ENCODE measurements at places on chromosomes 2 and 18. TPM values are rescaled to one million over a fixed set of nuclear protein-coding genes. Genes with fewer than 3 reads are reported as not detected.

DNA sequence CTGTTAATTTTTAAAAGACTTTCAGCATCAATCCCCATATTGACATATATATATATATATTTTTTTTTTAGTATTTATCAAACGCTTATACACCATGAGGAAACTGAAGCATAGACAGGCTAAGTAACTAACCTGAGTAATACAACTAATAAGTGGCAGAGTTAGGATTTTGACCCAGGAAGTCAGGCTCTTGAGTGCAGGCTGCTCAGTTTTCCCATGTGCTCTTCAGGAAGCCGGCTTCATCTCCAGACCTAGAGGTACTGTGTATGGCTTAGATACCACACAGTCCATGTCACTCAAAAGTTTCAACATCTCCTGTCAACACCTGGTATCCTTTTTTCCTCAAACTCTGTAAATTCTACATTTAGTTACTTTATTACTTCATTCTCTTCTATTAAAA lies 841.7 kb upstream of the ACVR2A start:
- DNase-seq = no peak

DNA sequence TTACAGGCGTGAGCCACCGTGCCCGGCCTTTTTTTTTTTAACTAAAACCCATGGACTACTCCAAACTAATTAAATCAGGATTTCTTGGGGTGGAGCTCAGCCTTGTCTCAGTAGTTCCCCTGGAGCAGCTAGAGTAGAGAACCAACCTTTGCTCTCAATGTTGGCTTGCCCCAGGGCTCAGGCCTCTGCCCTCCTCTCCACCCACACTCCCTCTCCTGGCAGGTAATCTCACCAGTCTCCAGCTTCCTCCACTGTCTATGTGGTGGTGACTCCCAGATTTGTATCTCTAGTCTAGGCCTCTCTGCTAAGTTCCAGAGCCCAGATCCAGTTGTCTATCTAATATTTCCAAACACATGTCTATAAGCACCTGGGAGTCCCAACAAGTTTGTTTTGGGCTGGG lies 9.6 kb upstream of the MTA3 start:
- peak; percentile 82 for DNase-seq

GRCh38 chr18:76707534-76707933 lies 114.8 kb upstream of the ZNF236 start:
- no peak for DNase-seq

DNA sequence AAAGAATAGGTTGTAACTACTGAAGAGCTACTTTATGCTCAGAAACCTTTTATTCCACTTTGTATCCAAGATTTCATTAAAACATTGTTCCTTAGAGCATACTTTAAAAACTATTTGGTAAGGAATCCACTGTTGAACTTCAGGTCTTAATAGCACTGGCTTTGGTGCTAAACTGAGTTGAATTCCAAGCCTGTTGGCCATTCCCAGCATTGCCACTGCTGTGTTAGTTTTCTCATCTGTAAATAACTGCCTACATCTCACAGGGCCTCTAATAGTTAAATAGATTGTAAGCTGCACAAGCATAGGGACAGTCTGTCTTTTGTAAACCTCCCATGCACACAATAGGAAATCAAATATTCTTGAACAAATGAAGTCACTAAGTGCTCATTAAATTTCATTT lies 86.6 kb downstream of the ORC4 start:
- no peak for DNase-seq

DNA sequence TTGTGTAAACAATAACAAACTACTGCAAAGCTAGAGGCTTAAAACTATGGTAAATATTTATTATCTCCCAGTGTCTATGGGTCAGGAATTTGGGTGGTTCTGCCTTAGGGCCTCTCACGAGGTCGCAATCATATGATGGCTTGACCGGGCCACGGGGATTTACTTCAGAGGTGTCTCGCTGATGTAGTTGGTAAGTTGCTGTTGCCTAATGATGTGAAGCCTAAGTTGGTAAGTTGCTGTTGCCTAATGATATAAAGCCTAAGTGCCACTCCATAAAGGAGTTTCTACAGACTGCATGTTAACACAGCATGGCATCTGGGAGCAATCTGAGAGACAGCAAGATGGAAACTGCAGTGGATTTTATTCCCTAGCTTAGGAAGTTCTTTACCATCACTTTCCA lies 35.8 kb downstream of the FMNL2 start:
- DNase-seq = no peak

DNA sequence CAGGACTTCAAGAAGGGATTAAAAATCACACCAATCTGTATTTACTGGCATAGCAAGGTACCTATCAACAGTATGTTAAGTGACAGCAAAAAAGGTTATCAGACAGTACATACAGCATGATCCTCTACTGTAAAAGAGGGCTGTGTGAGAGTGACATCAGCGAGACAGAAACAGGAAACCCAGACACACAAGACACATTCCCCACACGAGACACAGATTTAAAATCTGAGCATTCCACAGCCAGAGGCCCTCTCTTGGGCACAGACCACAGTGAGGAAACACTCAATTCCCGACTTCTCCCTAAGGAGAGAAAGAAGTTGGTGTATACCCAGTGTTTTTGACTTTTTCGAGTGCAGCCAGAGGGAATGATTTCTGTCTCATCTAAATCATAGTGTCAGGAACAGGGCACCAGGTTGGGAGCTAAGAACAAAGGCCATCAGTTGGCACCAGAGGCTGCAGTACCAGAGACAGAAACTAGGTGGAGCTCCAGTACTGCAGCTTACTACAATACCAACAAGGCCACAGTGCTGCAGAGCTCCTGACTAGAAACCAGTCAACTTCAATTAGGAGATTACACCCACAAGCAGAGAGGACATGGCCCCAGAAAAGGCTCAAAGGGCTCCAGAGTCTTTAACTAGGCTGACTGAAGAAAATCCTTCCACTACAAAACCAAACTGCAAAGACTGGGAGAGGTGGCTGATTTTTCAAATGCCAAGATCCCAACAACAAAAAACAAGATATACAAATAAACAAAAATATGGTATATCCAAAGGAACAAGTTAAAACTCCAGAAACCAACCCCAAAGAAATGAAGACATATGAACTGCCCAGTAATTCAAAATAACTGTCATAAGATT lies 41.0 kb downstream of the UNC50 start:
- peak; percentile 93 for DNase-seq

Gene MEP1B
- total RNA-seq = not detected

- DNase-seq = no peak
Observed at GRCh38 chr2:163877316-163877715, 141.5 kb upstream of the FIGN start.

DNA sequence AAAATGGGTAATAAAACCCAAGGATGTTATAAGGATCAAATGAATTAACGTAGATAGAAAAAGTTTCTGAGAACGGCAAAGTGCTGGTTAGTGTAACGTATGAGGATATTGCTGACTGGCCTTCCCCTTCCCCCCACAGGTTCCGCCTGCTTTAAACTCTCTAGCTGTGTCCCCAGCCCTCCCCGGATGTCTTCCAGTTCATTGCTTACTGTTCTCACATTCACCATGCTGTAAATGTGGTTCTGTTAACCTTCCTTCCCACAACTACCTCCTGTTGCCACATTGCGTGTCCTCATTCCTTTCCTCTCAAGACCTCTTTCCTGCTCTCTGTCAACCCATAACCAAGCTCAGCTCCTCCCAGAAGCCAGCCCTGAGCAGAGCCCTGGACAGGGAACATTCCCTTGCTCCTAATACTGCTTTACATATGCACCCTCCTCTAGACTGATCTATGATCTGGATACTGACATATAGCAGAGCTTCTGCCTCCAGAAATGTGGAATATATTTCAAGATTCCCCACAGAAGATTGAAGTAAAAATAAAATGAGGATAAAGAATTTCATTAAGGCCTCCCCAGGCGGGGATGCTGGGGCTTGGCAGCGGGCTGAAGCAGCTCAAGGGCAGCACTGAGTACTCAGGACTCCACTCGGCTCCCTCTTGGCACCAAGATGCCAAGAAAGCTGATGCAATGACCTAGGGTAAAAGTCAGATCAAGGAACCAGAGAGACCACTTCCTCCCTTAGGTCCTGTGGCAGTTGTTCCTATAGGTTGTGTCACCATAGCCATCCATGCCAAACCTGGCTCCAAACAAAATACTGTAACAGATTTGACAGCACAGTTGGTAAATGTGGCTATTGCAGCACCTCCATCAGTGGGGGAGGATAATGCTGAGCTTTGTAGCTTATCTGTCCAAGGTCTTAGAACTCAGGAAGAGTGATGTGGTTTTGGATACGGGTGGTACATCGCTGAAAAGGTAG lies 136.4 kb upstream of the PIK3C3 start:
- no peak for DNase-seq

GRCh38 chr18:46915800-46916550 lies 1.3 kb downstream of the PIAS2 start:
- DNase-seq = peak; percentile 4

Gene TWIST2
- total RNA-seq = not detected

DNA sequence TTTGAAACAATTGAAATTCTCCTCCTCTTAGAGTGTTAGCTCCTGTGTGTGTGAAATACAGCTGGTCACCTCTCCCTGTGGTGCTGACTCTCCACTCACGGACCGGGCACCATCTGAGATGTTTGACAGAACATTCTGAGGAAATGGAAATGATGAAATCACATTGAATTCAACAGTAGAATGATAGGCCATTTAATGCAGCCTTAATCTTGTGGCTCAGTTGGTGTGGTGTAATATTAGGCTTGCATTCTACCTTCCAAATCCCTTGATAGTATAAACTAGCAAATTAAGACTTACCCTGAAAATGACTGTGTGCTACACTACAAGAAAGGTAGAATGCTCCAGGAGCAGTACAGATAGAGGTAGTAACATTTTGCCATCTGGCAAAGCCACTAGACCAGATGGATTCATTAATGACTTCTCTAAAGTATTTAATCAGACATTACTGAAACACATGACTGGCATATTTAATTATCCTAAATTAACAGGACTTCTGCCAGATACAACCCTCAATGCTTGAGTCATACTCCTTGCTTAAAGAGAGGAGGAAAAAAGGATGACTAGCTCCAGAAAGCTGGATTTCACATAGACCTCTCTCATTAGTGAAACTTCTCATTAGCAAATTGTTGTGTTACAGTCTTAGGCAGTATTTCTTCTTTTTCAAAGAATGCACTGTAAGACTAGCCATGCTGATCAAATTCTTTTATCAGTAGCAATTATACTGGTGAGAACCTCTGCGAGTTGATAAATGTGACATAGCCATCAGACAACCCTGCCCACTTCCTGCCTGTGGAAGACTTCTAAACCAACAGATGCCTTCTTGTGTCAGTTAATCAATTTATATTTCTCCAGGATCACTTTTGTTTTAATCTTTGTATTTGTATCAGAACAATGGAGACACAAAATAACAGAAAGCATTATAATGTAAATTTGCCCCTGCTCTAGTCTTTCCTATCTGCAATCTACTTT lies 80.6 kb downstream of the EML6 start:
- no peak for DNase-seq

Gene CCDC74A
- total RNA-seq = 5.6 TPM

GRCh38 chr2:188701836-188702235 lies 272.3 kb upstream of the COL3A1 start:
- DNase-seq = no peak

Gene COLEC11
- total RNA-seq = not detected

Gene BOK
- 50.4 TPM for total RNA-seq

DNA sequence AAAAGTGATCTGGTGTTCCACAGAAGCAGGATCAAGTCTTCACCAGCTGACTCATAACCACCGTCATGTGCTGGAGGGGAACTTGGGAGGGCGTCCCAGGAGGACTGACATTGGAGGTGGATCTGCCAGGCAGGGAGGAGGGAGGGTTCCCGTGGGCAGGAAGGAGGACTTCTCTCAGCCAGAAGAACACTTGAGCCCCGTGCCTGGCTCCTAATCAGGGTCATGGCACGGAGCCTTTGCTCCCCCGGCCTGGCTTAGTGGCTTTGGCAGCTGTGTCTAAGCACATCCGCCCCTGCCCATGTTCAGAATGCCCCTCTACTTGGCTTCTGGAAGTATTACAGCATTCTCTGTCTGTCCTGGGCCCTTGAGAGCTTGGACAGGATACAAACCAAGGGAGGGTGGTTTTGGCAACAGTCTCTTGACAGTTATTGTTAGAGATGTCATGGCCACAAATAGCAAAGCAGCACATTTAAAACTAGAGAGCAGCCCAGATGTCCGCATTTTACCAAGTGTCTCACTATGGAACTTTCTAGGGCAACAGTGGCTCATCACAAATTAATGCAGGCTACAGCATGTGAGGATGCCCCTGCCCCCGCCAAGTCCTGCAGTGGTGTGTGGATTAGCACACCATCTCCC lies 11.5 kb downstream of the PPP1R7 start:
- DNase-seq = no peak

- DNase-seq = no peak
Observed at GRCh38 chr2:75799859-75800258, 89.1 kb upstream of the GCFC2 start.

Gene CTAGE1
- not detected for total RNA-seq

- DNase-seq = peak; percentile 15
Observed at GRCh38 chr2:162308747-162309503, 9.6 kb downstream of the IFIH1 start.

DNA sequence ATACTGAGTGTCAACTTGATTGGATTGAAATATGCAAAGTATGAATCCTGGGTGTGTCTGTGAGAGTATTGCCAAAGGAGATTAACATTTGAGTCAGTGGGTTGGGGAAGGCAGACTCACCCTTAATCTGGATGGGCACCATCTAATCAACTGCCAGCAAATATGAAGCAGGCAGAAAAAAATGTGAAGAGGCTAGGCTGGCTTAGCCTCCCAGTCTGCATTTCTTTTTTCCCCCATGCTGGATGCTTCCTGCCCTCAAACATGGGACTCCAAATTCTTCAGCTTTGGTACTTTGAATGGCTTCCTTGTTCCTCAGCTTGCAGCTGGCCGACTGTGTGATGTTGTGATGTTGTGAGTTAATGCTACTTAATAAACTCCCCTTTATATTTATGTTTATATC lies 577.4 kb downstream of the CPS1 start:
- DNase-seq = no peak

- no peak for DNase-seq
Observed at GRCh38 chr18:26719896-26720295, 145.6 kb downstream of the AQP4 start.

GRCh38 chr2:118854507-118855345 lies 7.3 kb upstream of the EN1 start:
- DNase-seq = no peak

Gene FAHD2B
- 3.3 TPM for total RNA-seq

DNA sequence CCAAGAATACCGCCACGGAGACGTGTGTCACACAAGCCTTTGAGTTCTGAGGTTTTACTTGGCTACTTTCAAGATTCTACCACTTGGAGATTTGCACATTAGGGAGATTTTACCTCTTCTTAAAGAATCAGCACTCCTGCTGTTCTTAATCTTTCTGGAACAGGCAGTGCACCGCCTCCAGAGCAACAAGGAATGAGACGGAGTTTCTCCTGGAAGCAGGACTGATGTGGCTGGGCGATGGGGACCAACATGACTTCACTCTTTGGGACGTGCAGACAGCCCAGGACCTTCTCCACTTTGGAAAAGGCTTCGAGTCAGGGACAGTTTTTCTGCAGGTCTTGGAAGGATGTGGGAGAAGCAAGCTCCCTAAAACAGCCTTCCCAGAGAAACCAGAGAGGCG lies 255.2 kb downstream of the HDAC4 start:
- no peak for DNase-seq

DNA sequence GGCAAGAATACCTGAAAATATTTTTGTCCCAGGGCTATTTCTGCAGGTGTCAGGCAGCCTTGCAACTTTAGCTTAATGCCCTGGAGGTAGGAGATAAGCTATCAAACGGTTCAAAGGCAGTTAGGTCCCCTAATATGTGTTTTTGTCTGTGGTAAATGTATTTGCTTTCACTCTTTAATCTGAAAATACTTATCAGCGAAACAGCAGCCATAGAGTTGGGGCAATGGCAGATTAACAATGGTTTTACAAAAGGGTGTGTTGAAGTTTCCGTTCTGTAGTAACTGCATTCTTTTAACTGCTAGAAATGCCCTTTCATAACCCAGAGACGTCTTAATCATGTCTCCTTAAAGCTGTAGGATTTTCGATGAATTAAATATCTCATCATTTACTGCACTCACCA lies 265.0 kb upstream of the TRIB2 start:
- no peak for DNase-seq

All from HT-29 (cell line).